ENCODE measurements at places on chromosomes 1 and 21.
A peak's percentile ranks its signal among the peaks of the same experiment; 100 is the strongest.

DNA sequence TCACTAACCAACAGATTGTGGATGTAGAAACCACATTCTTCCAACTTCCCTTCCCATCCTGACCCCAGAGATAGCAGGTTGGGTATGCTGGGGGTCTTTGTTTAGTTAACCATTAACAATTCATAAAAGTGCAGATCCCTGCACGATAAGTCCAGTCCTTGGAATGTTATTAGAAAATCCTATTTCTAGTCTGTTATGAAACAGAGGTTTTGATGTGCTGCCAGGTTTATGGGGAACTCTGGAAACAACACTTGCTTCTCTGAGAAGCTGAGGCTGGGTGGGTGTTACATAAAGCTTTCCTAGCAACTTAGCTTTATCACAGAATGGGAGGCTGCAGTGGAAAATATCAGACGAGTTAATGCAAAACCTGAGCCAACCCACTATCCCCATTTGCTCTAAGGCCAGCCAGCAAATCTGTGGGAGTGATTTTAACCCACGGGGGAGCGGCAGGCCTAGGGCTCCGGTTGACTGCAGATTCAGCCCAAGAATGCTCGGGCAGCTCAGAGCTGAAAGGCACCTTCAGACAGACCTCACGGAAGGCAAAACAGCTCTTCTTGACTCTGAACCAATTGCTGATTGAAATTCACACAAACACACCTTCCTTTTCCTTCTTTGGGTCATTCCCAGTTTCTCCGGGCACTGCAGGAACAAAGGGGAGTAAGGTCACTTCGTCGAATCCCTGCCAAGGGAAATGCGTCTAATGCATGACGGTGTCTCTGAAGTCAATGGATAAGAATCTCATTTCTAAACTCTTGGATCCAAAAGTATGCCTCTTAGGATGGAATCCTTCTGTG lies 111.7 kb upstream of the IRF2BP2 start:
- no peak for DNase-seq

- peak; percentile 72 for DNase-seq
Observed at GRCh38 chr1:169113613-169114119, 7.2 kb downstream of the ATP1B1 start.

DNA sequence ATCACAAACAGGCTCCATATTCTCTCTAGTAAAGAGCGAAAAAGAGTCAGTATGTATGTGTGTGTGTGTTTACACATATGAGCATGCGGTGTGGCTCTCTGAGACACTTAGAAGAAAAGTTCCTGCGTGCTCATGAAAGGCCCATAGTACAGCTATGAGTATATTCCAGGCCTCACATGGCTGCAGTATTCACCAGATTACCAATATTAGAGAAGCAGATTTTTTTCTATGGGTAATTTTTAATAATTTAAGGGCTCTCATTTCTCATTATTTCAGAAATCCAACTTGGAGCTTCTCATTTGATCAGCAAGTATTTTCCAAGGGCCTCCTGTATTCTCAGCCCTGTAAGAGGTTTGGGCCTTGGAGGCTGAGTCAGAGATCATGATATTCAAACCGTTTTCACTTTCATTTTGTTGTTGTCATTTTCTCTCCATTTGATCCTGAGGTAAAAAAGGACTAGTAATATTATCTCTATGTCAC lies 232.9 kb upstream of the SGIP1 start:
- DNase-seq, result no peak

- no peak for DNase-seq
Observed at GRCh38 chr21:44295163-44295573, 4.7 kb upstream of the PFKL start.

DNA sequence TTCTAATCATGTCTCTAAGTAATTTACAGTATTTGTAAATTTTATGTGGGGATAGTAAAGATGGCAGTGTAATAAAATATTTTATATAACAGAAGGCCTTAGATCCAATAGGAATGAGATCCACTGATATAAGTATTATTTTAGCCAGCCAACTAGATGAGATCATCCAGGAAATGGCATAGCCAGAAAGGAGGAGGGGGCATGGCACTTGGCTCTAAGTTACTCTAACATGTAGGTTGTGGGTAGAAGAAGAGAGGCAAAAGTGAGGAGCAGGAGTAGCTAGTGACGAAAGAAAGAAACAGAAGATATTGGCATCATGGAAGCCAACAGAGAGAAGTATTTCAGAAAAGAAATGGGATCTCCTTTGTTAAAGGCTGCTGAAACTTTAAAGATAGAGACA lies 426.1 kb downstream of the PTPRC start:
- DNase-seq, result no peak

DNA sequence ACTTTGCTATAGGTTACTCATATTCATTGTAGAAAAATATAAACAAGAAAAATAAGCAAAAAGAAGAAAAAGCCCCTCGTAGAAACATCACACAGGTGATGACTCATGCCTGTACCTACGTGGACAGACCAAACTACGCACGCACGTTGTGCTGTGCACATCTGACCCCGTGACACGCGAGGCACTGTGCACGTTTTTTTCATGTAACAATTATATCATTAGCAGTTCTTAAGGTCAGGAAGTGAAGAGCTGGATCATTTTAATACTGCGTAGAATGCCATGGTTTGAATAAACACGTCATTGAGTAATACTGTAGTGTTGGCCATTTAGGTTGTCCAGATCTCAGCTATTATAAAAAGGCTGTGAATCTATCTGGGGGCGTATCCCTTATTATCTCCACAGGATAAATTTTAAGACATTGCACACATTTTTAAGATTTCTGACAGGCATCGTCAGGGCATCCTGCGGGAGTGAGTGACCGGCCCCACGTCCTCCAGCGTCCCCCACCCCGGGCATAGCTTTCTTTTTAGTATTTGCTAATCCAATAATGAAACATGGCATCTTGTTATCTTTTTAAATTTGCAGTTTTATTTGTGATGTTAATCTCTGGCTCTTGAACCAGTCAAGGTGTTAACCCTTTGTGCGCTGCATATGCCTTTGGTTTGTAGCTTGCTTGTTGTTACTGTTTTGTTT lies 23.4 kb upstream of the ADARB1 start:
- no peak for DNase-seq

- DNase-seq, result no peak
Observed at GRCh38 chr1:34591751-34592629, 162.9 kb upstream of the GJB5 start.

DNA sequence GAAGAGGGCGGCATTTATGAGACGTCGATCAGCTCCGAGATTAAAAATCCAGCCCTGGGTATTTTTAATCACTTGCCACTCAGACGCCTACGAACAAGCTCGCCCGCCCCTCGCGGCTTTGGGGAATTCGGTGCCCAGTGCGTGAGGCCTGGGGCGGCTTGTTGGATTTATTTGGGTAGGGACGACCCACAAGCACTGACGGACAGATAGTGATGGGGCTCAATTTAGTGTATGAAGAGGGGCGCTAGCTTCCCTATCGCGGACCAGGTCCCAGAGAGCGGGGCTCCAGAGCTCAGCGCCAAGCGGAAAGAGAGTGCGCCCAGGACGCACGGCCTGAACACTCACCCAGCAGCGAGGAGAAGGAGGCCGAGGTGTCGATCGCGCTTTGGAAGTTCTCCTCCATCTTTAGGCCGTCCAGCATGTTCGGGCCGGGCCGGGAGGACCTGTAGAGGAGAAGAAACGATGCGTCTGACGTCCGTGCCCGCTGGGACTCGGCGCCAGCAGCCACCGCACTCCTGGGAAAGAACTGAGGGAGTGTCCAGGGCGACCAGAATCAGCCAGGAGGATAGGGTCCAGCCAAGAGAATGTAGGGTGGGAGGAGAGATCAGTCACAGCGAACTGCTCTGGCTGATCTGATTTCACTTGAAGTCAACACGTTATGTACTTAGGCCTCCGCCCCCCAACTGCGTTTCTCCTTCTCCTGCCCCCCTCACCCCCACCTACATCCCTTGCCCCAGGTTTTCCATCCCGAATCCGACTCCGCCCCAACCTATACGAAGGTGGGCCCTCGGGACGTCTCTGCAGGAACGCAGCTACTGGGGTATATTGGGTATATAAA lies 1.2 kb downstream of the LMX1A start:
- DNase-seq, result no peak

DNA sequence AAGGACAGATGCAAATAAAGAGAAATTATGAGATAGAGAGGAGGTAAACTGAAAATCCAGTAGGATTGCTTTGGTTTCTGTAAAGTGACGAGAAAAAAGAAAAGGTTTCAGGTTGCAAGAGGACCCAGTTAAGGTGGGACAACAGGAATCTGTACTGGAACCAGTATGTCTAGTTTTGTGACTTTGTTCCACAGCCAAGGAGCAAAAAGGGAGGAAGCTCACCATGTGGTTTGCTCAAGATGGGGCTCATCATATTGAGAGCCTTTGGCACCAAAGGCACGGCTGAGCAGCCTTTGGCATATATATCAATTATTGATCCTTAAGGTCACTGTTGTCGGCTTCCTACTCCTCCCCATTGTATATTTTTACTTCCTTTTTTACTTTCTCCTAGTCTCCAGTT lies 1.8 kb upstream of the ZDHHC18 start:
- no peak for DNase-seq

- no peak for DNase-seq
Observed at GRCh38 chr1:232555494-232556210, 74.3 kb downstream of the SIPA1L2 start.

- no peak for DNase-seq
Observed at GRCh38 chr1:100219883-100220282, 29.8 kb downstream of the DBT start.

- no peak for DNase-seq
Observed at GRCh38 chr1:247531937-247532336, 4.3 kb downstream of the OR2C3 start.

- no peak for DNase-seq
Observed at GRCh38 chr21:17501107-17502006, 11.5 kb upstream of the CXADR start.

DNA sequence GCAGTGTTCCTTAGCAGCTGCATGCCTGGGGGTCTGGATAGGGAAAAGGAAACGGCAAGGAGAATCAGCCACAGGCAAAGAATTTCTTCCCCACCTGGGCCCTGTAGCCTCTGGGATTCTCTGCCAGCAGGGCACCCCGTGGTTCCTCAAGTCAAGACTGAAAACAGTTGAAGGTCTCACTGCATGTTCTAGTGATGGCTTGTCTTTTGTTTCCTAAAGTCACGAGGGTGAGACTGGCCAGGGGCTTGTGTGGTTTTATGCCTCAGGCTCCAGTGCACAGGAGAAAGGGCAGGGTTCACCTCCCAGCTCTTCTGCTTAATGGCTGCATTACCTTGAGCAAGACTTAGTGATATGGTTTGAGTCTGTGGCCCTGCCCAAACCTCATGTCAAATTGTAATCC lies 53.2 kb upstream of the B3GALT5 start:
- DNase-seq, result no peak

GRCh38 chr1:8092657-8093056 lies 66.5 kb upstream of the ERRFI1 start:
- DNase-seq, result no peak

GRCh38 chr1:13585612-13585991 lies 2.0 kb downstream of the PDPN start:
- no peak for DNase-seq

DNA sequence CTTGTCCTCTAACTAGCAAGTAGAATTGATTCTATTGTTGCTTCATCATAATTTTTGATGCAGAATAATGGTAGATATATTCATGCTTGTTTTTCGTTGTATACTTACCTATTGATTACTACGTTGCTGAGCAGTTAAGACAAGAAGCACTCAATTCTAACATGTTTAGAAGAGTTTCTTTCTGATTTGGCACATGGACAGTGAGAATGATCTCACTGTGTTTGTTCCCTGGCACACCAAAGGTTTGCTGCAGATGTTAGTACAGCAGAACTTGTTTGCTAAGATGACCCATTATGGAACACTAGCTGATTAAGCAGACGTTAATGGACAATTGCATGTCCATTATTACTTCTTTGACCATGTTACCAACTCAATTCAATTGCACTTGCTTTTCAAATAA lies 184.7 kb upstream of the SGIP1 start:
- DNase-seq, result no peak

DNA sequence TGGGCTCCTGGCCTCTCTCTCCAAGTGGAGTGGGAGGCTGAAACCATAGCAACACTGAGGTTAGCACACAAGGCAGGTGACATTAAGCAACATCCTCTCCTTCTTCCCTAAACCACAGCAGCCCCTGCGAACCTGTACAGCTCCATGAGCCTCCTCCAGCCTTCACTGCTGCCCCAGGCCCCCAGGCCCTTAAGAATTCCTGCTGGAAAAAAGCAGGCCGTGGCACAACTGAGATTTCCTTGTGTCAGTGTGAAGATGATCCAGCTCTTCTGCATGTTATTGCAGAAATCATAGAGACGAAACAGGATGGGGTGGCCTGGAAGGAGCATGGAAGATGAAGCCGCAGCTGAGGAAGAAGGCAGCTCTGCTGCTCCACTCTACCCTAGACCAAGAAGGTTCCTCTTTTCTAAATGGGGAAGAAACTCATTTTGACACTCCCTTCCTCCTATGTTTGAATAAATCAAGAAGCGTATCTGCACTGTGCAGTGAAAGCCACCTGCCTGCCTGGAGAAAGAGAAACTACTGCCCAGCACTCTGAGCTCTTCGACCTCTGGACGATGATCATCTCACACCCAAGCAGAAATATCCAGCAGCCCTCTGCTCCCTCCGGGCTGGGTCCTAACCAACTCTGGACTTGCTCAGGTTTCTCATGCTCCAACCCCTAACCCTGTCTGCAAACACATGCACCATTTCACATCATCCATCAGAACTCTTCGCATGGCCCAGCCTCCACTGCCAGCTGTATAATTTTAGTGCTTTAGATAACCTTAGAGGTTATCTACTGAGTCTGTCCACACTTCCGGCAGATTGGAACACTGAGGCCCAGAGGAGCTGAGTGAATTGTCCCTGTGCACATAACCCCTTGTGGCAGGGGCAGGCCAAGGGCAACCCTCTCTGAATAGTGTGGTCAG lies 20.7 kb downstream of the SH3BP5L start:
- no peak for DNase-seq

DNA sequence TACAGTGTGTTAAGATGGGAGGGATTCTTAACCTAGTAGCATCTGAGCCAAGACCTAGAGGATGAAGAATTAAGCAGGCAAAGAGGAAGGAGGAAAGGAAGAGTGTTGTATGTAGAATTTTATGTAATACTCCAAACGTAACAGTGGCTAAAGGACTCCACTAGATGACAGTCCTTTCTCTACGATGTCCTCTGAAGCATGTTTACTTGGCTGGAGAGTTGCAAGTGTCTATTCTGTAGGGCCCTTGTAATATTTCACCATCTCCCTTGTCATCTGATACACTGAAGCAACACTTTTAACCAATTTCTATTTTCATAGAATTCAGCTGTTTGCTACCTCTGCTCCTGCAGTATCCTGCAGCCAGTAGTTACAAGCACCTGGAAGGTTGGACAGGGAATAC lies 2.2 kb upstream of the YBX1 start:
- no peak for DNase-seq

DNA sequence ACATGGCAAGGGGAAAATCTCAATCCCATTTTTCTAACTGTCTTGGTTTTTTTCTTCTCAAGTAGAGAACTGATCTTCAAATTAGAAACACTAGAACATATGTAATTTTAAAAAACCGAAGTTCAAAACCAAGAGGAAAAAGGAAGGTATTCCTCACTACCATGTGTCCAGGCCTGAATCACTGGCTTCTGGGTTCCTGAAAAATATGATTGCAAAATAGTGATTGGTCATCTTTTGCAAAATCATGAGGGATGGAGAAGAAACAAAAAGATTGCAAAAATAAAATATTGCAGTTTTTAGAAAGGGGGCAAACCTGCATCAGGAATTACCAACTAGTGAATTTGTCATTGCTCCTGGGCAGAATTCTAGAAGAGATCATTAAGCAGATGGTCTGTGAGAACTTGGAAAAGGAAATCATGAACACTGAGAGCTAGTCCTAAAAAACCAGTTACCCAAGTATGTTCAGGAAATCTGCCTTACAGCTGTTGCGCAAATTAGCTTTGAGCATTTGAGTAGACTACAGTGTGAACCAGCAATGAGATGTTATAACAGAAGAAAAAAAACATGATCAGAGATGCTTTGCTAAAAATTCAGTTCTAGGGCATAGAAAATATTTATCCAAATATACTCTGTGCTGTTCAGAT lies 49.4 kb downstream of the SPATA46 start:
- DNase-seq, result no peak

Data from amniotic stem cell (primary cell).